HTR-8/SVneo (cell line): ENCODE measurements at places on chromosomes 13 and 19.

GRCh38 chr19:16161840-16162239 lies 11.5 kb downstream of the CIB3 start:
- DNase-seq: no peak

GRCh38 chr13:44748439-44748838 lies 172.3 kb upstream of the TSC22D1 start:
- DNase-seq: no peak

- peak; percentile 71 for DNase-seq
These were observed 5.5 kb downstream of the EPS8L1 start for GRCh38 chr19:55080968-55081769.

DNA sequence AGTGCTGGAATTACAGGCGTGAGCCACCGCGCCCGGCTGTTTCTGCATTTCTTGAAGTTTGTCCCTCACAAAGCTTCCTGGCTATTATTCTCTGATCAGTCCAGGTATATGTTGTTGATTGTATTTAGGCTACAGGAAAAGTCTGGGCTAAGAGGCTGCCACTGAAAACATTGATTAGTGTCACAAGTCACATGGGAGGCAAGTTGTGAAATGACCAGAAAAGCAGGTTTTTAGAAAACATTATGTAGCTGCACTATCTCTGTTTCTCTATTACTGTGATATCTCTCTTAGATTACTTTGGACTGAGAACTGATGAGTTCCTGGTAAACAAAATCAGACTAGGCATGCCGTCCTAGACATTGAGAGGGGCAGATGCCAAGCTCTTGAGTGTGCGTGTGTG lies 16.0 kb upstream of the ZDHHC20 start:
- DNase-seq: no peak
